ENCODE measurements at places on chromosomes 6 and 20.

DNA sequence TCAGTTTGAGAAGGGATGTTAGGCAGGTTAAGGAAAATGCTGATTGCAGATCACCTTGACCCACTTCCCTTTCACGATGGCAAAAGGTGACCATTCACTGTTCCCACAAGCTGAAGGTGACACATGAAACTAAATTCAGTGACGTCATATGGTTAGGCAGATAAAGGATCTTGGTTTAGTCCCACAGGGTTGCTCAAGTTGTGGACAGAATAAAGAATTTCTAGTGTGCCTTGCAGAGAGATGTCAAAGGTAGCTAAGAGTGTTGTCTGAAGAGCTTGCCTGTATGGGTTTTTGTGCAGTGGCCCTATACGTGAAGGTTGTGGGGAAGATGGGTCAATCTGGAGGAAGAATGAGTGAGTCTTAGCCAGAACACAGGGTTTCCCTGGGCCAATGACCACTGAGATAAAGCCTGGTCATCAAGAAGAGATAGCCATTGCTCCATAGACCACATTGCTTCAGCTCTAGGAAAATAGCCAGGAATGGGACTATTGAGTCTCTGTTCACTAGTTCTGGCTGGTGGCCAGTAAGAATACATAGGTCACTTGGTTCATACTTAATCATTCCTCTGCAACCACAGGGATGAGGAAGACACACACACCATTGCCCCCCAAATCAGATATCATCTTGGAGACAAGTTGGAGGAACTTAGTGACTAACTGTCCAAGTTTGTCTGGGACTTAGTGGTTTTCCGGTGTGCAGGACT is 148.5 kb upstream of the ATXN1 start:
- no peak for DNase-seq

- no peak for DNase-seq
These were observed 114.5 kb downstream of the EDN1 start for GRCh38 chr6:12404651-12405050.

DNA sequence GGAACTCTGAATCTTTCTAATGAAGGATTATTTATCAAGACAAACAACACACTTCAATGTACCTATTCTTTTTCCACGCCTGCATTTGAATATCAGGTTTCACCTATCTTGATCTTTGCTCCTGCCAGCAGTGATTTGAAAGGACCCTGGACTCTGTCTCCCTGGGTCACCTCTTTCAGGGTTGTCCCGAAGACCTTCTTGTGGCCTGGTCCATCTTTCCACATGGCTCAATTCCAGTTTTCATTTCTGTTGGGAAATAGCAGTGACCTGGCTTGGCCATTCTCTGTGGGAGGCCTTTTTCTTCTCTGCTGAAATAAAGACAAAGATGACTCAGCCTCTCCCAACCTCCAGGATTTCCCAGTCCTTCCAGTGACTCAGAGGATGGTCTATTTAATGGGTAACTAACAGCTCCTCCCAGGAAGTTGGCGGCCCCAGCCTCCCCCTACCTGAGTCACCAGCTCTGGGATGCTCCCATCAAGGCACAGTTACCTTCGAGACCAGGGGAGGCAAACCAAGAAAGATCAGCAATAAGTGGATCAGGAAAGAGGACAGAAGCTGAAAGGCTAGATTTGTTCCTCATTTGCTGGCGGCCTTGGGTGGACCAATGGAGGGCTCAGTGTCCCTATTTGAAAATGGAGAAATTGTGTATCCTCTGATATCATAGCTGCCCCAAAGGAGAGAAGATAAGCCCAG is 120.2 kb upstream of the RNF24 start:
- no peak for DNase-seq

DNA sequence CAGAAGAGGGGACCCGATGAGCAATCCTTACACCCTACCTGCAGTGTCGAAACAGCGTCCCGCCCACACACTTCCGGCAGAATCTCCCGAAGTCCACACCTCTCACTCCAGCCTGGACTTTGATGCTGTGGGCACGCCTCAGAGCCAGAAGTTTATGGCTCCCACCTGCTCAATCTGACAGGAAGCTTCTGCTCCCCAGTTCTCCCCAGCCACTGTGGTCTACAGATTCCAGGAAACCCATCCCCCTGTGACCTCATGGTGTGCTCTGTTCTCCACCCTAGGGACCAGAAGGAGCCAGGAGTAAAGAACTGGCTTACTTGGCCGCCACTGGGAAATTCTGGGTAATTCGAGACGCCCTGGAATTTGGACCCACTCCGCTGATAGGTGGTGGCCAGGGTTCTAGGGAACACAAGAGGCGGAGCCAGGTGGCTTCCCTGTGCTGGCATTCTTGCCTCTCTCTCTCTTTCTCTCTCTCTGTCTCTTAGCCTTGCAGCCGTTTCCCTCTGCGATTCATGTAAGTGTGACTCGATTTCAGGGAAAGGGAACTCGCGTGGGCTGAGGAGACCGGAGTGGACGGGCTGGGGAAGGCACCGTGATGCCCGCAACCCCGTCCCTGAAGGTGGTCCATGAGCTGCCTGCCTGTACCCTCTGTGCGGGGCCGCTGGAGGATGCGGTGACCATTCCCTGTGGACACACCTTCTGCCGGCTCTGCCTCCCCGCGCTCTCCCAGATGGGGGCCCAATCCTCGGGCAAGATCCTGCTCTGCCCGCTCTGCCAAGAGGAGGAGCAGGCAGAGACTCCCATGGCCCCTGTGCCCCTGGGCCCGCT is at the start of gene TRIM15:
TSS of gene TRIM15 (plus strand) at position 457 of the 828 bp plus-strand sequence. CDS start at position 596, 139 bp downstream.
- DNase-seq, result no peak

DNA sequence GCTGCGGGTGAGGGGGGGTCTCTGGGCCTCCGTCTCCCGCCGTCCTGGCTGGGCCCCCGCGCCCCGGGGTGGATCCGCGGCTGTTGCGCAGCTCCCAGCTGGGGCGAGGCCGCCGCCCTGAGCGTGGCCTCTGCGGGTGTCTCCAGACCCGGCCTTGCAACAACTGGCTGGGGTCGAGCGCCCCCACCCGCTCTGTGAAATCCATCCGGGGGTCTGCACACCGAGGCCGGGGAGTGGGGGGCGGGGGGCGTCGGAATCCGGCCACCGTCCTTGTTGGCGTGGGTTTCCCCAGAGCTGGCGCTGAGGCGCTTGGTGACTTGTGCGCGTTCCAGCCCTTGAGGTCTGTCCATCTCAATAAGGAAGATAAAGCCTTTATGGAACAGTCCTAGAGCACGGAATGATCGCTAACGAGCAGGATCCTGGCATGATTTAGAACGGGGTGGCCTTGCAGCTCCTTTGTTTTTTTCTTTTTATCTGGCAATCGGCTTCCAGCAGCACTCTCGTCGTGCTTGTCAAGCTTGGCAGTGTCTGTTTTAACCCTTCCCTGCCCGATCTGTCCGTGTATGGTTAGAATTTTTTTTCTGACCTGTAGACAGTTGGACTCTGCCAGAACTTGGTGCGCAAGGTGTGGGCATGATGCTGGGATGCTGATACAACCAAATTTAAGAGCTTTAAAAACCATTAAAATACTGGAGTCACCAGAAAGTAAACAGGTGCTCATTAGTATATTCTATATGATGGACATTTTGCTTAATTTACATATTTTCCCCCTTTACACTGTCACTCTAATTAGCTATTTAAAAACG is 675 bp downstream of the DSTN start:
- DNase-seq, result peak; percentile 67

DNA sequence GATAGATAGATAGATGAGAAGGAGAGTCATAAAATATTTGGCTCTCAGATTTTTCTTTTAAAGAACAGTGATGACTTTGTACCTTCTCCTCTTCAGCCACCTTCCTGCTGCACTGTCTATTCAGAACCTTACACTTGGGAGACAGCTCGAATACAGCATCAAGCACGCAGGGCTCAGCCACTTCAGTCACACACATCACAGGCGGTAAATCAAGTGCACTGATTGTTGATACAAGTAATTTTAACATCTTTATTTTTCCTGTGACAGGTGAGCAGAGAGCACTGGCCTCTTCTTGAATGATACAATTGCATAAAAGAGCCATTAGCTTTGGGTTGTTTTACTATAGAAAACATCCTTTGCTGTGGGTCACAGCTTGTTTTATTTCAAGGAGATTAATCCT is 1118.5 kb upstream of the EYS start:
- DNase-seq, result no peak

DNA sequence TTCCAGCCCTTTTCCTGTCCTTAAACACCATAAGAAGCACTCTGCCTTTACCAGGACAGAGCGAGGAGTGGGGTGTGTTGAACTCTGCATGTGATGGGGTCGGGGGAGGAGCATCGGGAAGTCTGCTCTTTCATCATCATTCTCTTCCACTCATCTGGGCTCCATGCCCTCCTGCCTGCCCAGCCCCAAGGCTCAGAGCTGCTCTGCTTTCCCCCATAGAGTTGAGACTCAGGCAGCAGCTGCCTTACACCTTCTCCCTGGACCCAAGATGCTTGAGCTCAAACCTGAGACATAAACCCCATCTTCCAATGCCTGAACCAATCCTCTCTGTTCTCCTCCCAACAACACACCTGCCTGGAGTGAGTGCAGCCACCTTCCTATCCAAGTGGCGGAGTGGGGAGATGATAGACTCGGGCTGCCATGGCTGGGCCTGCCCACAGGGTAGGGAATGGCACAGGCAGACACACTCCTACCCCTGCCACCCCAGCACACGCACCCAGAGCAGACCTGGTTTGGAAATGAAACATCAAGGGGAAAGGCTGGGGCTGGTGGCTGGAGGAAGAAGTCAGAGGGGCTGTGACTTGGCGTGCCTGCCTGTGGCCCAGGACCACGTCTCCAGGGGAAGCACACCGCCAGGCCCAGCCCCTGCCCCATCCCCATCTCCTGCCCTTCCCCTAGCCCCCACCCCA is 28.4 kb downstream of the TFEB start:
- peak; percentile 42 for DNase-seq

DNA sequence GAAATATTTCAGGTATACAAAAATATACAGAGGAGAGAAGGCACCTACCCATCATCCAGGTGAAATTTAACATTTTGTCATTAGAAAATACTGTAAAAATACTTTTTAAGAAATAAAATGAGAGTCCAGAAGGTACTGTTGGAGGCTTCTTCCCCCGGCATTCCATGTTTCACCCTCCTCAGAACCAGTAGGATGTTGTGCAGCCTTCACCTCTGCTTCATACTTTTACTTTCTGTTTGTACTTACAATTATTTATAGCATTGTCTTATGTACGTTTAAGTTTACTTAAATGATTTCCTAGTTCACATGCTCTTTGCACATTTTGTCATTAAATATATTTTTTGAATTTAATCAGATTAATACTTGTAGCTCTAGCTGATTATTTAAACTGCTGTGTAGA is 30.9 kb downstream of the TMEM200A start:
- no peak for DNase-seq

- DNase-seq, result no peak
These were observed 6.8 kb upstream of the TBX18 start for GRCh38 chr6:84771125-84771755.

- no peak for DNase-seq
These were observed 311.5 kb downstream of the HDGFL1 start for GRCh38 chr6:22880686-22881433.

DNA sequence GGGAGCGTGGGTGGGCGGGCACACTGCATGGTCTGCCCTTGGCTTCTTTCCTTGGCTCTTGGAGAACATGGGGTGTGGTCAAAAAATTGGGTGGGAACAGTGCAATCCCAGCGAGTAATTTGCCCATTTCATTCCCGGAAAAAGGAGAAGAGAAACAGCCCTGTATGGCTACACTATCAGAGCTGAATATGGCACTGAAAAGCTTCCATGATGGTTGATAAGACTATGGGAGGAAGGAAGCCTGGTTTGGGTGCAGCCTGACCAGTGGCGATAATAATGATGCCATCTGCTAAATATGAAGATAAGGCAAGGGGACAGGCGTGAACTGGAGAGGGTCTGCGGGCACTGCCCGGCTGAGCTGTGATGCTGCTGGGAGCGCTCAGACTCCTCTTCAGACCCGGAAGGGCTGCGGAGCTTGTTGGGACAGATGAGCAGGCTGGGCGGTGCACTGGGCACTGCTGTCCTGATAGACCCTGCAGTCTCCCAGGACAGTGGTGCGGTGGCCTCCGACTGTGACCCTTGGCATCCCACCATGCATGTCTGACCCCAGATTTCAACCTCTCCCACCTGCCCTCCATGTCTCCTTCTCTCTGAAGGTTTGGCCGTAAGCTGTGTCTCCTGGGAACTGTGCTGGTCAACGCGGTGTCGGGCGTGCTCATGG is 10.2 kb downstream of the SLC22A1 start:
- no peak for DNase-seq

- no peak for DNase-seq
These were observed 54.6 kb upstream of the MYO6 start for GRCh38 chr6:75694406-75694805.

- no peak for DNase-seq
These were observed 32.1 kb downstream of the SNAI1 start for GRCh38 chr20:50014570-50015562.

- DNase-seq, result no peak
These were observed 510.3 kb downstream of the KIF16B start for GRCh38 chr20:16062661-16063581.

DNA sequence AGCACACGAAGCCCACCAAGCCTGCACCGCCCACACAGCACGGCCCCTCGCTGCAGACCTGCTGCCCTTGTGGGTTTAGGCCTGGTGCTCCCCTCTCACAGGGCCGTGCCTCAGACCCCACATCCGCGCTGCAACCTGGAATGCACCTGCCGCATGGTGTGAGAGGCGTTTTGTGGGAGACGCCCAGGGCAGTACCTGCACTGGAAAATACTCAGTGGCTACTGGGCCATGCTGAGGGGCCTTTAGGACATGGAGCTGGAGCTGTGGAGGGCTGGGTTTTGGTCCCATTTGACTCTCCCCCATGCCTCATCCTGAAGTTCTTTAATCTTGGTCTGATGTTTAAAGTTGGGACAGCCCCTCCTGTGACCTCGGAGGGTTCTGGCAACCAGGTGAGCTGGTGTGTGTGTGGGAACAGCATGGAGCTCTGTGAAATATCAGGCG is 116.3 kb downstream of the ERMARD start:
- DNase-seq, result no peak

DNA sequence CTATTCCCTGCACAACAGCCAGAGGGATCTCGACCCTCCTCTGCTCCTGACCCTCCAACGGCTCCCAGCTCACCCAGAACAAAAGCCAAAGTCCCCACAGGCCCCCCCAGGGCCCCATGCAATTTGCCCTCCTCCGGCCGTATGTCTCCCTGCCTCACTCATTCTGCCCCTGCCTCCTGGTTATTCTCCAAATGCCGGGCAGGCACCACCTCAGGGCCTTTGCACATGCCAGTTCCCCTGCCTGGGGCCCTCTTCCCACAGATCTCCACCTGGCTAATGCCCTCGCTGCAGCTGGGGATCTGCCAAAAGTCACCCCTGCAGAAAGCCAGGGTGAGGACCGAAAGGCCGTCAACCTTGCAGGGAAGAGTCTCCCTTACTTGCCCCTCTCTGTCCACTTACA is 66.0 kb downstream of the GRM4 start:
- DNase-seq, result no peak

GRCh38 chr6:7268362-7268761 is 44.6 kb downstream of the SSR1 start:
- no peak for DNase-seq

GRCh38 chr6:4916954-4917561 is 86.8 kb downstream of the RPP40 start:
- DNase-seq, result no peak

- DNase-seq, result no peak
These were observed 17.6 kb downstream of the WRNIP1 start for GRCh38 chr6:2782825-2783187.

Data from midbrain (tissue), 1 donor.